ENCODE measurements at places on chromosomes 5 and 9.

DNA sequence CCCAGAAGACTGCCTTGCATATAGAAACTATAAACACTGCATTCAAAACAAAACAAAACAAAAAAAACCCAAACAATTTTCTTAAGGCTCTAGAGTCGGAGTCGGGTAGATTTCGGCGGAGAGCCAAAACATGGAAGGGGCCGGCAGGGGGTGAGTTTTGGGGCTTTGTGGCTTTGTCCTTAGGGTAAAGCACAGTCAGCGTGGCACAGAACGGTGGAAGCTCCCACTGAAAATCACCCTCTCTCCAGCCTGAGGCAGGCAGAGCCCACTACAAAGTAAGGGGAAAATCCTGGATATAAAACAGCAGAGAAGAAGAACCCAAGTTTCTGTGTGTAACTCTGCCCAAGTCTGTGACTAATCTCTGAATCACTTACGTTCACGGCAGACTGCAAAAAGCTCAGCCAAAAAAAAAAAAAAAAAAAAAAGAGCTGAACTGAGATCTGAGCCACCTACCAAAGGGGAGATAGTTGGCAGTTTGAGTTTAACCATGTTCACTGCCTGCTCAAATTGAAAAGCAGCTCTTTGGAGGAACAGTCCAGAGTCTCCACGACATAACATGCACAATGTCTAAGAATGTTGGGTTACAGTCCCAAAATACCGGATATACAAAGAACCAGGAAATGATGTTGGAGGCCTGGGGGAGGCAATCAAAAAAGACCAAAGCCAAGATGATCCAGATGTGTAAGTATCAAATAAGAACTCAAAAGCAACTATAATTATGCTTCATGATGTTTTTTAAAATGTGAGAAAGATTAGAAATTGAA is 26.6 kb upstream of the OR2K2 start:
- DNase-seq: no peak
- H3K4me3 ChIP-seq: no peak overlapping the region
- no peaks in the 10 kb centered on the region for H3K27me3 ChIP-seq
- no peak overlapping the region for H3K27ac ChIP-seq

GRCh38 chr9:16752601-16753000 is 117.9 kb downstream of the BNC2 start:
- H3K27ac ChIP-seq: no peak overlapping the region
- no peaks in the 10 kb centered on the region for H3K36me3 ChIP-seq

DNA sequence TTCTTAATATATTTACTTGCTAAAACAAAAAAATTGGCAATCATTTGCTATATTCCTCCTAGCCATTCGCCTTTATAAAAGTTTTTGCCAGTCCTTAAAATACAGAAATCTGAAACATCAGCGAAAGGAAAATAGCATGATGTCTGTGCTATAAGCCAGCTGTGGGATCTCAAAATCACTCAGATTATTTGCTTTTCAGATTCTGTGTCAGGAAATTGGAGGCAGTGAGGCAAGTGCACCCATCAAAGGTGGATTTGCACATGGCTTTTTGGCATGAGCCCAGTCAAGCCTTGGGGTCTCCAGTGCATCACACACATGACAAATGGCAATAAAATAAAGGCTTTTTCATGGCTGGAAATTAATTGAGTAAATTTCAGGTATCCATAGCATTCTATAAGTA is 196.8 kb upstream of the DAPK1 start:
- H3K27me3 ChIP-seq: no peaks in the 10 kb centered on the region
- DNase-seq: no peak
- H3K4me3 ChIP-seq: no peak overlapping the region
- H3K4me1 ChIP-seq: no peaks in the 10 kb centered on the region
- no peak overlapping the region for H3K27ac ChIP-seq

GRCh38 chr5:78108564-78108963 is 185.9 kb downstream of the AP3B1 start:
- H3K27ac ChIP-seq: no peak overlapping the region
- DNase-seq: no peak

GRCh38 chr5:170562166-170562874 is 58.5 kb downstream of the KCNIP1 start:
- H3K4me3 ChIP-seq: no peak overlapping the region
- DNase-seq: no peak
- H3K27ac ChIP-seq: no peak overlapping the region
- H3K36me3 ChIP-seq: no peaks in the 10 kb centered on the region

GRCh38 chr9:126915846-126916543 is 1.4 kb downstream of the RALGPS1 start:
- DNase-seq: no peak
- no peaks in the 10 kb centered on the region for H3K36me3 ChIP-seq
- peaks cover 10% of the 10 kb centered on the region for H3K4me1 ChIP-seq
- H3K27me3 ChIP-seq: peaks cover 30% of the 10 kb centered on the region
- H3K4me3 ChIP-seq: peak overlapping the region; percentile 56
- no peak overlapping the region for H3K27ac ChIP-seq

DNA sequence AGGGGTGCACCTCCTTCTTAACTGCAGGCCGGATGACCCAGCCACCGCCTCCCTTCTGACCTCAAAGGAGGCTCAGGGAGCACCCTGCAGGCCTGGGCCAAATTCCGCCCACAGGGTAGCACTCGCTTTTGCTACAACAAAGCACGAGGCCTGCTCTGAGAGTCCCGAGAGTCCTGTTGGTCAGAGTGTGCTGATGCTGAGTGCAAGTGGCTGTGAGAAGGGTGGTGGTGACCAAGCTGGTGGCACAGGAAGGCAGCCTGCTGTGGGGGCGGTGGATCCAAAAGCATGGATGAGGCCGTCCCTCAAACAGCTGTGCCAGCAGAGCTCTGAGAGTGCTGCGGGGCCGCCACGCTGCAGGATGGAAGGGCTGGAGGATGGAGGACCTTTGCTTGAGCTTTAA is 101.8 kb downstream of the AK8 start:
- no peak overlapping the region for H3K27ac ChIP-seq
- H3K4me1 ChIP-seq: no peaks in the 10 kb centered on the region
- no peaks in the 10 kb centered on the region for H3K36me3 ChIP-seq
- no peak overlapping the region for H3K4me3 ChIP-seq
- no peak for DNase-seq
- H3K27me3 ChIP-seq: no peaks in the 10 kb centered on the region

- no peak overlapping the region for H3K4me3 ChIP-seq
- H3K36me3 ChIP-seq: no peaks in the 10 kb centered on the region
- H3K27ac ChIP-seq: no peak overlapping the region
- peaks cover 8% of the 10 kb centered on the region for H3K4me1 ChIP-seq
Measured at GRCh38 chr5:11854936-11855335, 49.3 kb downstream of the CTNND2 start.

GRCh38 chr9:87842878-87843585 is 39.6 kb upstream of the SPATA31E1 start:
- DNase-seq: no peak
- H3K27ac ChIP-seq: no peak overlapping the region
- H3K27me3 ChIP-seq: no peaks in the 10 kb centered on the region
- H3K4me1 ChIP-seq: no peaks in the 10 kb centered on the region

DNA sequence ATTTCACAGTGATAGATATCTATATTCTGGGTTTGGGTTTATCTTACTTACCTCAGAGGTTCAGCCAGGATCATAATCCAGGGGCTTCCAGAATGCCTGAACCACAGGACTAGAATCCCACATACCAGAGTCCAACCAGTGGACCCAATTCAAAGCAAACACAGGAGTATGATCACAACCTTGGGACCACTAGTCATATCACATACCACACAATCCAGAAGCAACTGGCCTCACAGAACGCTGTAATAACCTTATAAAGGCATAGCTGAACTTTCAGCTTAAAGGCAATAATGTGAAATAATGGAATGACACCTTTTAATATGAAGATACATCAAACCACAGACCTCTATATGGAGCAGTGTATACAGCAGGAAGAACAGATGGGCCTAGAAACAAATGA is 25.3 kb downstream of the RAPGEF6 start:
- no peaks in the 10 kb centered on the region for H3K27me3 ChIP-seq
- H3K36me3 ChIP-seq: no peaks in the 10 kb centered on the region
- DNase-seq: no peak
- no peak overlapping the region for H3K27ac ChIP-seq
- peaks cover 5% of the 10 kb centered on the region for H3K4me1 ChIP-seq

DNA sequence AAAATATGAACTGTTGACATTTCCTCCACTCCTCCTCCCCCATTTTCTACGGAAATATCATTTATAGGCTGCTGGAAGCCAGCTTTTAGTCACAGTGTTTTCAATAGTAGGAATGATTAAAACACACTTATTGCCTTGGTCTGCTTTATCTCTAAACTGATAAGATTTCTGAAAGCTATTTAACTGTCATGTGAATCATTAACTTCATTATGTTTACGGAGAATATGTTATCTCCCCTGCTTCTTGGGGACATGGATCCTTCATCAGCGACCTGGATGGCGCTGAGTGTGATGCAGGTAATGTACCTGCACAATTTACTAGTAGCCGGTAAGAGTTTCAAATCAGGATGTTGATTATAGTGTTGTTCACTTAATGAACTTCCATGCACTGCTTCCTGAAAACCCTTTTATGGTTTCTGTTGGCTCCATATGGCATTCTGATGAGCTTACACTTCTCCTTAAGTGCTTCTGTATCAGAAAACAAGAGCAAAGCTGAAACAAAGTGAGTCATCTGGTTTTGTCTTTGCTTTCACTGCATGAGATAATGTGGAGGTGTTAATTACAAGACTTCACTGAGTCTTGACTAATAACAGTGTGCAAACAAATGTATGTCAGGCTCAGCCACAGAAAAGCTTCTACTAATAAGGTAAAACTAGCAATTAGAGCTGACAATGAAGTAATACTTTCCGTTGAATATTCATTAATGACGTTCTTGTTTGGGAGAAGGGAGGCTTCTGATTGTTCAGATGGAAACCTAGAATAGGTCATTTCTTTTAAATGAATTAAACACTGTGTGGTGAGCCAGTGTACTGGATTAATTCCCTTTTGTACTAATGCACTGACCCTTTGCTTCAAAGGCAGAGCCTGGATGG is 162.4 kb upstream of the ZNF608 start:
- no peak overlapping the region for H3K27ac ChIP-seq
- no peak overlapping the region for H3K4me3 ChIP-seq
- no peak for DNase-seq
- no peaks in the 10 kb centered on the region for H3K27me3 ChIP-seq
